ENCODE measurements at places on chromosomes 11 and 22.

GRCh38 chr11:75993126-75993525 is 178.1 kb downstream of the UVRAG start:
- DNase-seq = no peak

DNA sequence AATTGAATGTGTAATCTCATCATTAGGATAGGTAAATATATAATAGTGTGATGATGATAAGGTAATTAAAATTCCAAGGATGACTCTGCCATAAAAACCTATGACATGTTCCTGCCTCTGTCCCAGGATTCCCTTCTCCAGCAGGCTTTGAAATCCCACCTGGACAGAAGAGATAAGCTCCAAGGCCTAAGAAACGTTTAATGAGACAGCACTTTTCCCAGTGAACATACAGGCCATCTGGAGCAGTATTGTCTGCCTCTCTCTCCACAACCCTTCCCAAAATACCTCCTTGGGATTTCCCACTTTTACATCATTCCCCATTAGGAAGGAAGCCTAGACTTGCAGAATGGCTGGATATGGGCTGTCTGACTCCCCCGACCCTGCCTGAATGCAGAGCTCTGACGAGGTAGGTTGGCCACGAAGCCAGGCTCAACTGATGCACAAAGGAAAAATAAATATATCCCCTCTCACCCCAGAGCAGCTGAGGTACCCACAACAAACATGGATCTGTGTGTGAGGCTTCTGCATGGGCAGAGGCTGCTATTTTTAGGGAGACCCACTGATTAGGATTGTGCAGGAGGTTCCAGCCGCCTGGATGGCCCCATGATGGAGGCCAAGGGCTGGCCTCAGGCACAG is 71.0 kb downstream of the TMPRSS5 start:
- DNase-seq = no peak

DNA sequence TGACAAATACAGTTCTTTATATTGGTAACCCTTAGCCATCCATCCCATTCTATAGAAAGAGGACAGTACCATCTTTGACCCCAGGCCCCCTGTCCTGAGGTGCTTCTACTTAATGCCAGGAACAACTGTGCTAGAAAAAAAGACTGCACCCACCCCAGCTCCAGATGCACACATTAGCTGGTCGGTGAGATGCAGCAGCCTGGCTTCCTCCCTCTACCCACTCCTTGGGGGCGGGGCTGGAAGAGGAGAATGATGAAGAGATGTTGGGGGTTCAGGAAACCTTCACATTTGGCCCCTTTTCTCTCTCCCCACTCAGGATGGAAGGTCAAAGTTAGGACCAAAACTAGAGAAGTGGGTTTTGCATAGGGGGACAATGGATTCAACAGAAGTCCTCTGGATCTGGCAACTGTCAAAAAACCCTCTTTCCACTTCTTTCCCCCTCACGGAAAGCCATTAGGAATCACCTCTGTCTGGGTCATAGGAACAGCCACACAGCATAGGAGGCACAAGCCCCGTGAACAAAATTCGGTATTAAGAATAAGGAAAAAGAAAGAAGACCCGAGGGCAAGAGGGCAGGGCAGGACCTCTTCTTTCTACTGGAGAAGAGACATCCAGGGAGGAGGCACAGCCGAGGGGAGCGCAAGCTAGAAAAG is 755 bp downstream of the NRIP3 start:
- peak; percentile 47 for DNase-seq

GRCh38 chr22:38115423-38116205 is 5.1 kb upstream of the BAIAP2L2 start:
- DNase-seq = no peak

DNA sequence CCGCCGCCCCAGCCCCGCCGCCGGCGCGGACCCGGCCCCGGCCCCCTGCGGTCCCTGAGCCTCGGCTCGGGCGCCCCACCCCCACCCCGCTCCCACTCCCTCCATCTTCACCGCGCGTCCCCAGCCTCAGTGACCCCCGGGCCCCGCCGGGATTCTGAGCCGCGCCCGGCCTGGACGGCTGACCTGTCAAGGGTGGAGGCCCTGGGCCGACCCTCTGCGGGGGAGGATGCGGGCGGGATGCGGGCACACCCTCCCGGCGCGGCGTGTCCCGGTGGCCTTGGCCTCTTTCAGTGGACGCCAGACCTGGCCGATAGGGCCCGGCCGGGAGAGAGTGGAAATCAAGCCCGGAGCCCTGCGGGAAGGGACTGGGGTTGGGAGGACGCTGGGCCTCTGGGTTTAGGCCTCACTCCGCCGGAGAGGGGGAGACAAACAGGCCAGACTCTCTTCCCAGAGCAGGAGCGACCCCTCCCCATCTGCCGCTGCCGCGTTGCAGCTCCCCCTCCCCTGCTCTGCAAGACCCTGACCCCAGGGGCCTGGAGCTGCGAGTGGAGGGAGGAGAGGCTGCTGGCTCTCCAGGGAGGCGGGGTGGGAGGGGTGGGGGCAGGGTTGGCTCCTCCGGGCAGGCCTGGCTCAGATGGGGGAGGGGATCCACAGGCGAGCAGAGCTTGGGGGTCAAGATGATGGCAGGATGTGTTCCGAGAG is 525 bp downstream of the MAPK8IP2 start:
- no peak for DNase-seq

DNA sequence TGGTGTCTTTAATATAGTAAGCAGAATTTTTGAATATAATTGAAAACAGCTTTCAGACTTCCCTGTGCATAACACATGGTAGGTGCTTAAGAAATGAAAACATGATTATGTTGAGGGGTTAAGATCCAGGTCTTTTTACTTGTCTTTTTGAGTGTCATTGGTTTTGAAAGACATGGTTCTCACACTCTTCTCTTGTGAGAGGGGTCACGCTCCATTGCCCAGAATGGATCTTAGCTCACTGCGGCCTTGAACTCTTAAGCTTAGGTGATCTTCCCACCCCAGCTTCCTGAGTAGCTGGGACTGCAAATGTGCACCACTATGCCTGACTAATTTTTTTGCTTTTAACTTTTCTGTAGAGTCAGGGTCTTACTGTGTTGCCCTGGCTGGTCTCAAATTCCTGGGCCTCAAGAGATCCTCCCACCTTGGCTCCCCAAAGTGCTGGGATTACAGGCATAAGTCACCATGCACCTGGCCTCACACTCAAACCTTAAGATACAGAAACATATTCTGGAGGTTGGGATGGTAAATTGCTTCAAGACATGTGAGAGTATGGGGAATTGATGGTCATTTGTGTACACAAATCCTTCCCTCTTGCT is 1.4 kb downstream of the SPCS2 start:
- DNase-seq = no peak

- peak; percentile 93 for DNase-seq
These were observed at the start of gene LIMK2 for GRCh38 chr22:31211862-31212730. LIMK2 (plus strand) TSS chr22:31212298; CDS start chr22:31212409, 111 bp downstream.

- no peak for DNase-seq
These were observed 1.4 kb upstream of the TMEM132A start for GRCh38 chr11:60922906-60923305.

DNA sequence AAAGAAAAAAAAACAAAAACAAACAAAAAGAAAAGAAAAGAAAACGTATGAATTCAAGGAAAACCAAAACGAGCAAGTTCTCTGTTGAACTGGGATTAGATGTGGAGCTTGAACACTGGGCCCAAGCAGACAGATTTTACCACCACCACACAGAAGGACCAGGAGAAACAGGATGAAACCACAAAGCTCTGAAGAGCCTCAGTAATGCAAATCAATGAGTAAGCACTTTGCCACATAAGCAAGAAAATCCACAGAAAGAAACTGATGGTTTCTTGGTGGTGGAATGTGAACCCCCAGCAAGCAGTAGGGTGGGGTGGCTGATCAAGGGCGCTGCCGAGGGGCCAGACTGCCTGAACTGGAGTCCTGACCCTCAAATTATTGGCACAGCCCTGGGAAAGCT is 50.9 kb upstream of the NFRKB start:
- DNase-seq = no peak

- DNase-seq = no peak
These were observed 56.2 kb upstream of the ARHGAP42 start for GRCh38 chr11:100630898-100631297.

DNA sequence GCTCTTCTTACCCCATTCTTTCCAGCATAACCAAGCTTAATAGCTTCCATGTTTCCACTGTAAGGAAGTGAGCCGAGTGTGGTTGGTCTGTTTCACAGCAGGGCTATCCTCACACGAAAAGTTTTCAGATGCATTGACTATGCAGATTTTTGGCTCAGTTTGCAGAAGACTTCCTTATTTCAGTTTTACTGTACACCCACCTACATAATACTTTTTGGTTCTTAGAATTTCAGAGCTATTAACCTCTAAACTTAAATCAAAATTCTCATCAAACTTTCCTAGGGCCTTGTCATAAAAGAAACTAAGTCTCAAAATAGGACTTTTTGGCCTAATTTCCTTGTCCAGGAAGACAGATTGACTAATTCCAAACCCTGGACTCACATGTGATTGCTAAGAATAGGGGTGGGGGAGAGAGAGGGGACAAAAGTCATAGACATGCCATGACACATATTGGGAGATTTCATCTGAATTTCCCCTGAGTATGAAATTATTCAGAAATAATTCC is 7.3 kb upstream of the EHF start:
- DNase-seq = peak; percentile 73

- DNase-seq = peak; percentile 91
These were observed 12.9 kb upstream of the CASTOR1 start for GRCh38 chr22:30301995-30302809.

DNA sequence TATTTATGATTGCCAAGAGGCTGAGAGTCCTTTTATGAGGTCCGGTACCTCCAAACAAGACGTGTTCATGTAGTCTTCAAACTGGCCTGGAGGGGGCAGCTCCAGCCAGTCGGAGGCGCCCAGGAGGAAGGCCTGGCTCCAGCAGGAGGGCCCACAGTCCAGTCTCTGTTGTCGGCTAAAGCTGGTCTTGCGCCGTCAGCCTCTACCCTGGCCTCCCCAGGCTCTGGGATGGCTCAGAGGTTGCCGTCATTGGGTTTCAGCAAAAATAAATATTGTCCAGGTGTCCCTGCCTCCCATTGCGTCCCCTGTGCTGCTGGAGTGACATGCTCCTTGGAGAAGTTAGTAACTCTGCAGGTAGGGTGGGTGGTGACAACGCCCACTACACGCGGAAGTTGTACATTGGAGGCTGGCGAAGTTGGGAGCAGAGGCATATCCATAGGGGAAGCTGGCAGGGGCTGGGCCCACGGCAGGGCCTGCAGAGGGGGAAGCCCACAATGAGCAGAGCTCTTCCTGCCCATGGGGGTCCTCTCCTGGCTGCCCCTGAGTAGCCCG is 1.0 kb upstream of the SLC25A1 start:
- DNase-seq = peak; percentile 81

DNA sequence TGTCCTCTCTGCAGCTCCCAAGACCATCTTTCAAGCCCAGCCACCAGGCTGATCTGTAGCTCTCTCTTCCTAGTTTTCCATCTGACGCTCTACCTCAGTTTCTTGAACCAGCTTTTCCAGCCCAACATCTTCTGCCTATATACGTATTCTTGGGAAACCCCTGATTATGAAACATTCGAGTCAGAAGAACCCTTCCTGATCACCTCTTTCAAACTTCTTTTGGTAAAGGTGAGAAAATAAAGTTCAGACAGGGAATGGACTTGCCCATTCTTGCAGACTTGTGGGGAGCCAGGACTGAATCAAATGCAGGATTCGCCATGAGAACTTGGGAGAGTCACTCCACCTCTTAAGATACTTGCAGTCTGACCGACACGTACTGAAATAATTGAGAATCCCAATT is 169.5 kb upstream of the NARS2 start:
- DNase-seq = no peak

DNA sequence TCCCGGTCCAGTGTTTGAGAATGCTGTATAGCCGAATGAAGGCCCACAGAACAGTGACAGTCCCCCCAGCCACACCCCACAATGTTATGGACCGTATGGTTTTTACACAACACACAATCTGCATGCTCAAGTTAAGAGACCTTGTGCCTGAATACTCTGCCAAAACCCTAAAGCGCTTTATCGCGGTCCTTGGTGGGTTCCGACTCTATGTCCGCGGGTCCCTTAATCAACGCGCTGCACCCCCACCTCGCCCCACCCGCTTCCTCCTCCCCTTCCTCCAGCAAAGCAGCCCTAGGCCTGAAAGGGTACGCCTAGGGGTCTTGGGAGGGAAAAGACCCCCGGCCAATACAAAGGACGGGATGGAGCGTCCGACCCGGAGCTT is 442 bp downstream of the COPB1 start:
- DNase-seq = peak; percentile 55

- DNase-seq = no peak
These were observed 562.6 kb upstream of the ANO3 start for GRCh38 chr11:25769287-25769686.

GRCh38 chr11:16815047-16815767 is 76.8 kb downstream of the C11orf58 start:
- peak; percentile 48 for DNase-seq

- DNase-seq = no peak
These were observed 24.6 kb upstream of the ACER3 start for GRCh38 chr11:76835928-76836612.

DNA sequence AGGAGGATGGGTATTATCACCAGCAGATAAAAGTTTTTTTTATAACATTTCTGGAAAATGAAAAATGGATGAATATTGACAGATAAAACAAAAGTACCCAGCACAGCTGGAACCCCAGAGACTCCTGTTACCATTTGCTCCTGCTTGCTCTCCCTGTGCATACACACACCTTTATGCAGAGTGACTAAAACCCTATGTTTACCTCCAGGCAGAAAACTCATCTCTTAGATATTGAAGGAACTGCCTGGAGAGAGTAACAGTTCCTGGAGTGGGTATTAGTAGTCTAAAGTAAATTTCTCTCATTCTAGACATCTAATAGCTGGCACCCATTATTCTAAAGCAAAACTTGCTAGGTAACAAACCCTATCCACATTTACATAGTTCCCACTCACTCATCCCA is 38.0 kb downstream of the CYP2R1 start:
- DNase-seq = no peak

DNA sequence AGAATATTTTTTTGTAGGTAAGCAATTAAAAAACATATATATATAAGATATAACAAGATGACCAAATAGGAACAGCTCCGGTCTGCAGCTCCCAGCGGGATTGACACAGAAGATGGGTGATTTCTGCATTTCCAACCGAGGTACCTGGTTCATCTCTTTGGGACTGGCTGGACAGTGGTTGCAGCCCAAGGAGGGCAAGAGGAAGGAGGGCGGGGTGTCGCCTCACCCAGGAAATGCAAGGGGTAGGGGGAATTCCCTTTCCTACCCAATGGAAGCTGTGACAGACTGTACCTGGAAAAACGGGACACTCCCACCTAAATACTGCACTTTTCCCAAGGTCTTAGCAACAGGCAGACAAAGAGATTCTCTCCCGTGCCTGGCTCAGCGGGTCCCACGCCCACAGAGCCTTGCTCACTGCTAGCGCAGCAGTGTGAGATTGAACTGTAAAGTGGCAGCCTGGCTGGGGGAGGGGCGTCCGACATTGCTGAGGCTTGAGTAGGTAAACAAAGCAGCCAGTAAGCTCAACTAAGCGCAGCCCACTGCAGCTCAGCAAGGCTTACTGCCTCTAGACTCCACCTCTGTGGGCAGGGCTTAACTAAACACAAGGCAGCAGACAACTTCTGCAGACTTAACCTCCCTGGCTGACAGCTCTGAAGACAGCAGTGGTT is 163.8 kb downstream of the CWF19L2 start:
- no peak for DNase-seq

GRCh38 chr22:36447632-36448031 is 33.8 kb downstream of the TXN2 start:
- peak; percentile 47 for DNase-seq

GRCh38 chr11:35968386-35969088 is 24.7 kb downstream of the LDLRAD3 start:
- no peak for DNase-seq

- DNase-seq = peak; percentile 92
These were observed 74.5 kb upstream of the ARFGAP3 start for GRCh38 chr22:42931421-42932196.

- no peak for DNase-seq
These were observed 1.9 kb upstream of the ESS2 start for GRCh38 chr22:19146215-19146968.
